ENCODE measurements at places on chromosomes 5 and 9.

DNA sequence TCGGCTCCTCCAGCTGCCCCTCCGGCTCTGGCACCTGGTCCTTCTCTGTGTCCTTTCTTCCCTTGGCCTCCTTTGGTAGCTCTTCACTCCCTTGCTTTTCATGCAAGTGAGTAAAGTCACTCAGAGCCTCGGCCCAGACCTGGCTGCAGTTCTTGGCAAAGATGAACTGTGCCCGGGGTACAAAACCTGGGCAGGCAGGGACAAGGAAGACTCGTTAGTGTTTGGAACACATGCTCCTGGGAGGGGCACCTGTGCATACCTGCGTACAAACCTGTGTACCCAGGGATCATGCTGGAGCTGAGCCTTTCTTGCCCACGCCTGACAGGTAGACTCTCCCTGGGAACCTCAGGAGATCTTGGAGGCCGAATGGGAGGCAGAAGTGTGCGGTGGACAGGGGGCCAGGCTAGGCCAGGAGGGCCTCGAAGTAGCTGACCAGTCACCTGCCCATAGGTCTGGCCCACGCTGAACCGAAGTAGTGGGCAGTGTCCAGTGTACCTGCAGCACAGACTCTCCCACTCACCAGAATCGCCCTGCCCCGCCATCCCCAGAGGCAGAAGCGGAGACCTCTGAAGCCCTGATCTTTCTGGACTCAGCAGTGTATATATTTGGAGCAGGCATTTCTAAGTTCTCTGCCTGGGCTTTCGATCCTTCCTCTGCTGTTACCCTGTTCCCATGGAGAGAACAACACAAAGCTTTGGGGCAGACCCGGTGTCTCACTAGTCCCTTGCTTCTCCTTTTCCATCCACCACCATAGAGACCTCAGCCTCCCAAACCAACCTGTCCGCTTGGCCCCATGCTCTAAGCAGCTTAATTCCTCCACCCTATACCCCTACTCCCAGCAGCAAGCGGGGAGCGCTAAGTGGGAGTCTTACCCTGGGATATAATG is 41.9 kb upstream of the TESK1 start:
- no peak for DNase-seq

GRCh38 chr9:80078826-80079225 is 507.1 kb downstream of the TLE4 start:
- DNase-seq: no peak

GRCh38 chr9:14471041-14471440 is 157.1 kb upstream of the NFIB start:
- DNase-seq: no peak

GRCh38 chr5:179165421-179166170 is 105.4 kb downstream of the ZNF354C start:
- no peak for DNase-seq

- DNase-seq: peak; percentile 47
Observed at GRCh38 chr9:93207326-93207814, 23.4 kb downstream of the WNK2 start.

- DNase-seq: no peak
Observed at GRCh38 chr5:109378095-109378494, 31.7 kb downstream of the PJA2 start.

DNA sequence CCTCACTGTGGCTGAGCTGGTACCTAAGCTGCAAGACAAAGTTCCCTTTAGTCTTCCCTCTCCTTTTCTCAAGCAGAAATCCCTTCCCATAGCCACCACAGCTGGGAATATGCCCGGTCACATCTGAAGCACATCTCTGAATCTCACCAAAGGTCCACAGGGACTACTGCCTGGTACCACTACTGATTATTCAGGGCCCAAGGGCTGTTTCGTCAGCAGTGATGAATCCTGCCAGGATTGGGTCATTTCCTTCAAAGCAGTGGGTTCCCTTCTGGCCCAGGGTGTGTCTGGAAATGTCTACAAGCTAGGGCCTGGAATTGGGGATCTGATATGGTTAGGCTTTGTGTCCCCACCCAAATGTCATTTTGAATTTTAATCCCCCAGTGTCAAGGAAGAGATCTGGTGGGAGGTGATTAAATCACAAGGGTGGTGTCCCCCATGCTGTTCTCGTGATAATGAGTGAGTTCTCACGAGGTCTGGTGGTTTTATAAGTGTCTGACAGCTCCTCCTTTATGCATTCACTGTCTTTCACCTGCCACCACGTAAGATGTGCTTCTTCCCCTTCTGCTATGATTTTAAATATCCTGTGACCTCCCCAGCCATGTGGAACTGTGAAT is 83.2 kb upstream of the FST start:
- DNase-seq: no peak

All from astrocyte of the spinal cord (primary cell).